Activated CD8-positive, alpha-beta memory T cell treated with anti-CD3 and anti-CD28 coated beads for 1 hour (primary cell): ENCODE measurements at places on chromosomes 2 and 18.

GRCh38 chr2:45968946-45969584 lies 317.6 kb downstream of the PRKCE start:
- no peak for DNase-seq

- DNase-seq, result no peak
These were observed 88.3 kb downstream of the KCNS3 start for GRCh38 chr2:17966798-17967197.

GRCh38 chr18:3015204-3015592 lies 2.3 kb upstream of the LPIN2 start:
- DNase-seq, result no peak

GRCh38 chr2:131011486-131011885 lies 81.8 kb downstream of the FAM168B start:
- no peak for DNase-seq

DNA sequence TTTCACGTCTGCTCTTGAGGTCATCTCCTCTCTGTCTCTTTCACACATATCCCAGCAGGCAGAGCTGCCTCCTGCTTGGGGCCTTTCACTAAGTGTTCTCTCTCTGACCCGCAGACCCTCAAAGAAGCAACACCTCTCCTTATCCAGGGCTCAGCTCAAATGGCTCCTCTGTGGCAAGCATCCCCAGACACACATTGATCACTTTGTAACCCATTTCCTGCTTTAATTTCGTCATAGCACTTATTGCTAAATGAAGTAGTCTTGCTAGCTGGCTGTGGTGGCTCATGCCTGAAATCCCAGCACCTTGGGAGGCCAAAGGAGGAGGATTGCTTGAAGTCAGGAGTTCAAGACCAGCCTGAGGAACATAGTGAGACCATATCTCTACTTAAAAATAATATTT lies 41.4 kb downstream of the SGPP2 start:
- DNase-seq, result no peak

- DNase-seq, result no peak
These were observed 152.0 kb upstream of the ZEB2 start for GRCh38 chr2:144671695-144672455.

GRCh38 chr2:42293019-42293418 lies 68.0 kb downstream of the COX7A2L start:
- no peak for DNase-seq

DNA sequence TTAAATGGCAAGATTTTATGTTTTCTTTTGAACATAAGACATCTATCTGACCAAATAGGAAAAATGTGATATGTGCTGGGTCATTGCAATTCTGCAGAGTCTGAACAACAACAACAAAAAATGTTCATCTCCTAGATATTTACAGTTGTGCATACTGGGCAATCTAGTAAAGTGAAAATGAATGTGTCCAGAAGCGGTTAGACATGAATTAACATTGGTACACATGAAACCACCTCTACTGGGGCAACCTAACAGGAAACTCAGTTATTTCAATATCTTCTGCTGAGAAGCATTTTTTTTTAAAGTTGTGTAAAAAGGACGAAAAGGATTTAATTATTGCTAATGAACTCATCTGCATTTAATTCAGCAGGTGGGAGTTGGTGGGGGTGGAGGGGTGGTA lies 76.9 kb downstream of the DHRS9 start:
- no peak for DNase-seq

- DNase-seq, result no peak
These were observed 5.4 kb downstream of the METTL21A start for GRCh38 chr2:207619764-207620203.

GRCh38 chr2:52659546-52659945 lies 1108.1 kb upstream of the CHAC2 start:
- no peak for DNase-seq

GRCh38 chr2:173806761-173807160 lies 158.4 kb downstream of the SP3 start:
- DNase-seq, result no peak

GRCh38 chr2:88880441-88880953 lies 189.0 kb downstream of the RPIA start:
- no peak for DNase-seq

- no peak for DNase-seq
These were observed 519.5 kb downstream of the NRXN1 start for GRCh38 chr2:50512397-50512796.

- DNase-seq, result no peak
These were observed 6.5 kb downstream of the PER2 start for GRCh38 chr2:238281826-238282480.

DNA sequence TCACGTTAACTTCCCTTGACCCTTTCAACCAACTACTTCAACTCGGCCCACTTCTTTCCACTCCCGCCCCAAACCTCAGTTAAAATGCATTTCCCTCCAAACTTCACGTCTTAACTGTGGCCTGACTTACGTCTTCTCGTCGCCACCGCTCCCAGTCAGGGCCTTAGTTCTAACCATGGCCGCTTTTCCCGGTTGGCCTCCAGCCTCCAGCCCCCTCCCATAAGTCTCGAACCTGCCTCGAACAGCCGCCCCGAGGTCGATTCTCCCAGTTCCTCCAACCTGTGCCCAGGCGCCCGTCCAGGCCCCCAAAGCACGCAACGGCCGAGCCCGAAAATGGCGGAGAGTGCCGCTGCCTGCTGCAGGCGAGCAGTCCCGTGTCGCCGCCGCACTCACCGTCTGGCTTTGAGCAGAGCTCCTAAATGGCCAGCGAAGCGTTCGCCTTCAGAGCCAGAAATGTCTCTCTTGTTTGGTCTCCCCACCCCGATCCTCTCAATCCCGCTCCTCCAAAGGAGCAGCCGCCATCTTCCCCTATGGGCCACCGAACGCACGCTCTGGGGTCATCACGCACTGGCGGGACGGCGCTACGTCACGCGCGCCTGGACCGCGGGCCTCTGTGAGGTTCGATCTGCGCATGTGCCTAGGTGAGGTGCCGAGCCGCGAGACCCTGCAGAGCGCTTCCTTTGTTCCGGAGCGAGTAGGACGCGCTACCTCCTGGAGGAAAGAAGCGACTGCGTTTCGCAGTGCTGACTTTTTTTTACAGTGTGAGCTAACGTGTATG lies at the start of gene WDR33:
WDR33 (minus strand) TSS at position 553 of the 778 bp plus-strand sequence. CDS start 40,190 bp downstream, outside the sequence.
- peak; percentile 87 for DNase-seq

- DNase-seq, result peak; percentile 20
These were observed at the start of gene TGFA for GRCh38 chr2:70553584-70554337. Gene TGFA, minus strand, starts transcription at chr2:70553826. Its CDS starts 59 bp downstream, at chr2:70553767.

DNA sequence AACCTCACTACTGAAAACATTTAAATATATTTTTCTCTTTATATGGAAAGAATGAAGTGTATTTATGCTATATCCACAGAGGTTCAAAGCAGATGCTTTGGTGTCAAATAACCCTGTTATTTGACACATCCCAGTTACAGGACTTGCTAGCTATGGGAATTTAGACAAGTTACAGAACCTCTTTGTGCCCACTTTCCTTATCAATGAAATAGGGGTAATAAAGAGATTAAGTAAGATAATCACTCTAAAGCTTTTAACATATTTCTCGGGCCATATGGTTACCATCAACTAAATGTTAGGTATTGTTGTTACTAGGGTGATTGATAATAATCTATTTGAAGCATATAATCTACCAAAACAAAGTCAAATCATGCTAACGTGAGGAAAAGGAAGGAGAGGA lies 1660.6 kb upstream of the NXPH2 start:
- DNase-seq, result no peak

- DNase-seq, result no peak
These were observed 82.7 kb upstream of the CD302 start for GRCh38 chr2:159880729-159881128.

- DNase-seq, result no peak
These were observed 667 bp downstream of the REEP1 start for GRCh38 chr2:86336675-86337243.

GRCh38 chr18:48540251-48541025 lies 1.6 kb downstream of the CTIF start:
- DNase-seq, result no peak

DNA sequence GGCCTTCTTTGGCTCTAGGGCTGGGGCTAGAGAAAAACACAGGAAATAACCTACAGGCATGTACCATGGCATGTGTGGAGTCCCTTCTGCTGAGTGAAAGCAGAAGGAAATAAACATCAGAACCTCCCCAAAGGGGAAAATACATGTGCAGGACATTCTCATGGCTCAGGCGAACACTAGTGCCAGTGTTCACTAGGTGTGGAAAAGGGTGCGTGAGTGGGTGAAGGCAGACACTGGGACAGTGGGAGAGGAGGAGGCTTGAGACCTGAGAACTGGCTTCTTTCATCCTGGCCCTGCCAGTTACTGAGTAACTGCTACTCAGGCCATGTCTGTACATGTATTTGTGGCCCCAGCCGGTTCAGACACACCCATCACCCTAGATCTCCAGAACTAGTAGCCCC lies 268.2 kb downstream of the PRKCE start:
- DNase-seq, result no peak

GRCh38 chr2:88885679-88886416 lies 194.4 kb downstream of the RPIA start:
- no peak for DNase-seq

- no peak for DNase-seq
These were observed 157.5 kb downstream of the TNS1 start for GRCh38 chr2:217845301-217845700.

GRCh38 chr2:208266936-208267335 lies 881 bp downstream of the PIKFYVE start:
- no peak for DNase-seq

GRCh38 chr2:222360146-222360545 lies 61.3 kb upstream of the PAX3 start:
- DNase-seq, result no peak

DNA sequence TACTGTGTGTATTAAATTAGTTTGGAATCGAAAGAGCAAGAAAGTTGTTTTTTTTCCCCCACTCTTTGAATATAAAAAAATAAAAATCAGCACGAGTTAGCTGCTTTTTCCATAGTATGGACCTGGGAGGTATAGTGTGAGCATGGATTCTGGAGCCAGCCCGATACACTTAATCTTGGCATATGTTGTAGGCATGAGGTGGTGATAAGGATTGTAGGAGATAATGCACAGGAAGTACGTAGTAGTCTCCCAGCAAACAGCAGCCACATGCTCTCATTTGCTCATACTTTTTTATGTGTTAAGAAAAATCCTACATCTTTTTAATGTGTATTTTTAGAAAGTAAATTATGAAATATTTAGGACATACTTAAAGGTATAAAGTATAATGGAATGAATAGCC lies 2.1 kb upstream of the DNAJC27 start:
- DNase-seq, result no peak

GRCh38 chr2:26846334-26847306 lies 1.3 kb upstream of the DPYSL5 start:
- DNase-seq, result no peak

DNA sequence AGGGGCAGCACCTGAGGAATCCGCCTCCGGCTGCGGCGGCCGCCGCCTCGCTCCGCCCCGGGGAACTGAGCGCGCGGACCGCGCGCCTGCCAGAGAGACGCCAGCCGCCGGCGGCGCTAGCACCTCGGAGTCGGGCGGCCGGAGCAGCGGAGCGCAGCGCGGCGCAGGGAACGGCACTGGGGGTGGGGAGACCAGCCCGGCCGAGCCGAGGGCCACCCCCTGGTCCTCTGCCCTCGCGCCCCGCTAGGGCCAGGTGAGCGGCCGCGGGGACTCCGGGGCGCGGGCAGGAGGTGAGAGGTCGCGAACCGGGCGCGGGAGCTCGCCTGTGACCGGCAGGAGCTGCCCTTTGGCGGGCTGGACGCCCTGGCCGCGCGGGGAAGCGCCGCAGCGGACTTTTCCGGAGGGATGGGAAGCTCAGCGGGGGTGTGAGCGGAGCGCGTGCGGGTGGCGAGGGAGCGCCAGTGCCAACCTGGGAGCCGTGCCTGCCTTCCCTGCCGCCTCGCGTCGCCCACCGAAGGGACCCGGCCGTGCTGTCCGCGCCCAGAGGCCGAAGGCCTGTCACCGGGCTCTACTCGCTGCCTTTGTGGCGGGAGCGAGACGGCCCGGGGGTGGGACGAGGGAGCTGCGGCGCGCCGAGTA lies at the start of gene GREB1L:
GREB1L (plus strand) TSS at position 92 of the 639 bp plus-strand sequence. CDS start 141,287 bp downstream, outside the sequence.
- no peak for DNase-seq

DNA sequence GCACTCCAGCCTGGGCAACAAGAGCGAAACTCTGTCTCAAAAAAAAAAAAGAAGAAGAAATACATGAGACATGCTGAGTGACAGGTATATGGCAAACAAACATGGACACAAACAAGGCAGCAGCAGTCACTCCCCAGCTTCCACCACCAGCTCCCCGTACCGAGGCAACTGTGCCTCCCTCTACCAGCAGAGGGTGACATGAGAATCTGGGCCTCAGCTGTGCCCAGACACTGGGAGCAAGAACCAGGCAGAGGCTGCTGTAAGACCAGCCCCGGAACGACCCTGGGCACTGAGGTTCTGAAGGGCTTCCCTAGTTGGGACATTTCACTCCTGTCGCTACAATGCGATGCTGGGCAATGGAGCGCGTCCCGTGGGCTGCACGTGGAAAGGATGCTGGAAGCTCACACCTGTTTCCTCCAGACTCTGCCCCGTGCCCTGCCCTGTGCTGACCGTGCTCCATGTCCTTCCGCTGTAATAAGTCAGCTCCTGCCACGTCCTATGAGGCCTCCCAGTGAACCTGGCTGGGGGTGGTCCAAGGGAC lies 37.1 kb downstream of the BOK start:
- DNase-seq, result no peak

DNA sequence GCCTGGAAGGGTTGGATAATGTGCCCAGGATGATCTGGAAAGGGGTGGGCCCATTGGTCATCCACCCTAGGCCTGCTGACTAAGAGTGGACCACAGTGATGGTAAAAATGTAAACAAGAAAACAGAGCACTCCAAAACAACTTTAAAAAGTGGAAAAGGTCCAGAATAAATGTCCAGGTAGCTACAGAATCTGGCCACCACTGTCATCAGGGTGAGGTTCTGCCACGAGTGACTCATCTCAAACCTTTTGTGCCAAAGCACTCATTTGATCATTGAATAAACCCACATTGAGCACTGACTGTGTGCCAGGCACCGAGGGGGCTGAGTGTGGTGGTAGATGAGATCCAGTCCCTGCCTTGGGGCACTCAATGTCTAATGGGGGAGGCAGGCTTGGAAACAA lies 64.9 kb downstream of the EMX1 start:
- no peak for DNase-seq

GRCh38 chr2:45699032-45699658 lies 47.7 kb downstream of the PRKCE start:
- DNase-seq, result no peak

- DNase-seq, result no peak
These were observed 57.4 kb downstream of the SH2D6 start for GRCh38 chr2:85475799-85476490.

DNA sequence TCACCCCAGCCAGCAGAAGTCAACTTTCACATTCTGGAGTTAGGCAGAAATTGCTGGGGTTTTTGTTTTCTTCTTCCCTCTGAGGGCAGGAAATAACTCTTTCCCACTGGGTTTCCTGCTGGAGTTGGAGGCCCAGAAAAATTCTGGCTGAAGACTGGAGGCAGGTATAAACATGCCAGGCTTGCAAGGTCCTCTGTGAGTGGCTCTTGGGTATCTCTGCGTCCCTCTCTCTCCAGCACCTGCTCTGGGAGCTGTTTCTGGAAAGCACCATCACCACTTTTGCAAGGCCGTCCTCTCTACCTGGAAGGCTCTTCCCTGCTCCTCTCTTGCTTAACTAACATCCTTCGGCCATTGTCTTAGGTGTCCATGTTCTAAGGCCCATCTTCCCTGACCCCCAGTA lies 91.0 kb downstream of the MCFD2 start:
- DNase-seq, result no peak
